ENCODE measurements at places on chromosomes 1 and 21. TPM values are rescaled to one million over a fixed set of nuclear protein-coding genes. Genes with fewer than 3 reads are reported as not detected.

- H3K4me1 ChIP-seq, result peaks cover 19% of the 10 kb centered on the region
- H3K36me3 ChIP-seq, result peaks cover 5% of the 10 kb centered on the region
- no peak overlapping the region for H3K27ac ChIP-seq
- no peak for DNase-seq
- H3K27me3 ChIP-seq, result no peaks in the 10 kb centered on the region
- peak overlapping the region; percentile 46 for H3K4me3 ChIP-seq
These were observed 97.6 kb downstream of the NOS1AP start for GRCh38 chr1:162166917-162167615.

GRCh38 chr1:93079685-93080141, 630 bp downstream of the MTF2 start:
- peak overlapping the region; percentile 99 for H3K27ac ChIP-seq
- peaks cover 3% of the 10 kb centered on the region for H3K4me1 ChIP-seq
- H3K4me3 ChIP-seq, result peak overlapping the region; percentile 99

GRCh38 chr1:156368889-156369684, at the start of gene RHBG:
TSS of gene RHBG (plus strand) at chr1:156369211. CDS start at chr1:156369250, 39 bp downstream.
- no peaks in the 10 kb centered on the region for H3K36me3 ChIP-seq
- DNase-seq, result peak; percentile 59
- peaks cover 7% of the 10 kb centered on the region for H3K27me3 ChIP-seq
- H3K4me1 ChIP-seq, result peaks cover 3% of the 10 kb centered on the region

DNA sequence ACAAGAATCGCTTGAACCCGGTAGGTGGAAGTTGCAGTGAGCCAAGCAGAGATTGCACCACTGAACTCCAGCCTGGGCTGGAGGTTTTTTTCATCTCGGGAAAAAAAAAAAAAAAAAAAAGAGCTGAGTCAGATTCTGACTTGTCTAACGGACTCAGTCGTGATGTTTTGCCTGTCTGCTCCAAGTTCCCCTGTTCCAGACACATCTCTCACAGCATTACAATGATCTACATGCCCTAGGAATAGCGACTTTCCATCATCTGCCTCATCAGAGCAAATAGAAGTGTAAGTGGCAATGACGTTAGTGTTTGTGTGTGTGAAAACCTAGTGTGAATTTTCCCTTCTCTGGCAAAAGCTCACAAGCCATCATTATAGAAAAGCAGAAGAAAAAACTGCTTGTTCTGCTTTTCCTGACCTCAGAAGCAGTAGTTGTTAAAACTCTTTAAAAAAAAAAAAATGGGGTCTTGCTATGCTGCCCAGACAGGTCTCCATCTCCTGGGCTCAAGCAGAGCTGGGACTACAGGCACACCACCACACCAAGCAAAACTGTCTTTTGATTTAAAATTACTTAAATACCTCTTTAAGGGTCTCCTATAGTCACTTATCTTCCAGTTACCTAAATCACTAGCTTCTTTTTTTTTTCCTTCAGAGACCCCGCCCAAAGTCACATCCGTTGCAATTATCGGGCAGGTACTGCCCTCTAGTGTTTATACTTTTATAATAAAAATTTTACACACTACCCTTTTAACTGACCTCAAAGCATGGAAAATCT, 37.3 kb downstream of the PLEKHO1 start:
- no peak overlapping the region for H3K27ac ChIP-seq
- peaks cover 4% of the 10 kb centered on the region for H3K36me3 ChIP-seq
- no peak overlapping the region for H3K4me3 ChIP-seq
- H3K27me3 ChIP-seq, result no peaks in the 10 kb centered on the region
- peaks cover 1% of the 10 kb centered on the region for H3K4me1 ChIP-seq

DNA sequence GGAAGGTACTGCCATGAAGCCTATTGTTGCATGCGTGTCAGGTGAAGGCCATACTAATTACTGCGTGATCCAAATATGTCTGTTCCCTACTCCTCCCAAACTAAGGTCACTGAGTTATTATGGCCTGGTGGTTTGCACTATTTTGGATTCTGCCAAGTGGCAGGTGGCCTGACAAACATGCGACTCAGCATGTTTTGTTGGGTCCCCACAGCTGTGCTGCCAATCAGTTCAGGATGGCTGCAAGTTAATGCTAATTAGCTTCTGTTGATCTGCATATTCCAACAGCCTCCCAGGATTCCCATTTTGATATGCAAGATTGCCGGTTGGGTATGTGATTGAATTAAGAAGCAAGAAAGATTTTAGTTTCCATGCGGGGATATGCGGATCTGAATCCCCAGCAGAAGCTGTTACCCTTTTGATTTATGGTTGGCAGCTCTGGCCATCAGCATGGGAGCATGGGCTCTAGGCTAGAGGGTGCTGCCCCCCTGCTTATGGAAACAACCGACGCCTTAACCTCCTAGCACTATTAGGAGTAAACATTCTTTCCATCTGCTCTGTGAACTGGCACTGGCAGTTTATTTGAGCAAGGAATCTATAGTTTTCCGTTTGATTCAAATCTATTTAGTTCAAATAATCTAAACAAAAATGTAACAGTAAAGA, 429.8 kb upstream of the C1orf87 start:
- no peak overlapping the region for H3K27ac ChIP-seq
- H3K36me3 ChIP-seq, result no peaks in the 10 kb centered on the region
- DNase-seq, result no peak
- H3K27me3 ChIP-seq, result no peaks in the 10 kb centered on the region
- H3K4me3 ChIP-seq, result no peak overlapping the region

DNA sequence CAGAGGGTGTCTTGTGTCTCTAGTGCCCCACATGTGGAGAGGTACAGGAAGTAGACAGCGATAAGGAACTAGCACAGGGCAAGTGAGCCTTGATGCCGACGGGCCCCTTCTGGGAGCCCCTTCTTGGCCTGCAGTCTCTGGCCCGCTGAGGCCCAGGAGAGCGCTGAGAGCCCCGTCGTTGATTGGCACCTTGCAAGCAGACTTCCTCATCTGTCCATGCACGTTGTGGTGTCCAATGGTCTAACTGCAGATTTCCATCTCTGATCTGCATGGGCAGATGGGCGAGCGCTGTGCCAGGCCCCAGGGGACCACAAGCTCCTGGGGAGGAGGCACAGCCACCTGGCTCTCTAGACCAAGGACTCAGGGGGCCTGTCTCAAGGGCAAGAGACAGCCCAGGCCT, 32.4 kb downstream of the PLEKHA6 start:
- H3K27me3 ChIP-seq, result peaks cover 2% of the 10 kb centered on the region
- no peak for DNase-seq
- H3K36me3 ChIP-seq, result no peaks in the 10 kb centered on the region
- peak overlapping the region; percentile 38 for H3K27ac ChIP-seq

DNA sequence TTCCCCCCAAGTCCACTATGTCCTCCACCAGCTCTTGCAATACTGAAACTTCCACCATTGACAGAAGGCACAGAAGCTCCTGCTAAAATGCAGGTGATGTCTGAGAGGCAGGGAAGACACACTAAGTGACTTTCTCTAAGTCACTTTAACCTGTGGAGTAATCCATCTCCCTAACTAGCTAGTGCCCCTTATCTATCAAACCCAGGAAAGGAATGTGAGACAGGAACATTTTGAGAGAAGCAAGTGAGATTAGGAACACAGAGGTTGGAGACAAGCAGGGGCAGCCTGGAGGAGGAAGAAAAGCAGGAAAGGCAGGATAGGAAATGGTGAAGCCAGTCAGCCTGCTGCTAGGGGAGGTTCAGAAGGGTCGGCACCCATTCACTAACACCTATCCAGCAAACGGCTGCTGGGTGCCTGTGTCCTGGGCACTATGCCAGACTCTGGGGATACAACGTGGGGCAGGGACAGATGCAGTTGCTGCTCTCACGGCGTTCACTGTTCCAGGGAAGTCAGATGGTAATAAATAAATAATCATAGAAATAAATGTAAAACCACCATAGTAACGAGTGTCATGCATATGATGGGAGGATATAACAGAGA, 7.0 kb downstream of the GPA33 start:
- no peak overlapping the region for H3K27ac ChIP-seq
- H3K4me3 ChIP-seq, result no peak overlapping the region
- H3K4me1 ChIP-seq, result peaks cover 11% of the 10 kb centered on the region

DNA sequence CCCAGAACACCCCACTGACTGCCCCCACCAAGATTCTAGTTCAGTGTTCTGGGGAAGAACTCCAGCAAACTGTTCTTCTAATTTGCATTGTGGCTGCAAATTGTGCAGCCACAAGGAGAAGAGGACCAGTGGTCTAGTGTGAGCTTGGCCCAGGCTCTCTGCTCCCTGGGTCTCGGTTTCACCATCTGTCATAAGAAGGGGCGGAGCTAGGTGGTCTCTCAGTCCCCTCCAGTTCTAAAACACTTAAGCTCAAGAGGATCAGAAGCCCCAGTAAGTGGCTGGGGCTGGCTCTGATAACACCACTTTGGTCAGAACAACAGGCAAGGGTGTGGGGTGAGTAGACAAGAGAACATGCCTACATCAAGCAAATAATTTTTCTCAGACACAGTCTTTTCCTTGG, 99.9 kb downstream of the BEND5 start:
- no peak overlapping the region for H3K27ac ChIP-seq
- H3K4me3 ChIP-seq, result no peak overlapping the region
- DNase-seq, result no peak
- no peaks in the 10 kb centered on the region for H3K36me3 ChIP-seq

GRCh38 chr1:225974454-225974853, 24.7 kb downstream of the SDE2 start:
- no peak overlapping the region for H3K27ac ChIP-seq
- H3K4me1 ChIP-seq, result peaks cover 7% of the 10 kb centered on the region
- no peak for DNase-seq
- no peaks in the 10 kb centered on the region for H3K27me3 ChIP-seq
- H3K4me3 ChIP-seq, result no peak overlapping the region

- H3K4me1 ChIP-seq, result no peaks in the 10 kb centered on the region
- no peak overlapping the region for H3K4me3 ChIP-seq
- H3K27me3 ChIP-seq, result peaks cover 1% of the 10 kb centered on the region
- DNase-seq, result no peak
These were observed 26.6 kb upstream of the DNM3 start for GRCh38 chr1:171814692-171815091.

- H3K27ac ChIP-seq, result no peak overlapping the region
- no peaks in the 10 kb centered on the region for H3K36me3 ChIP-seq
- no peak for DNase-seq
- H3K4me3 ChIP-seq, result no peak overlapping the region
- no peaks in the 10 kb centered on the region for H3K4me1 ChIP-seq
These were observed 77.8 kb downstream of the TM2D1 start for GRCh38 chr1:61647142-61647541.

- H3K27me3 ChIP-seq, result peaks cover 21% of the 10 kb centered on the region
- H3K4me3 ChIP-seq, result no peak overlapping the region
- H3K4me1 ChIP-seq, result peaks cover 37% of the 10 kb centered on the region
- H3K27ac ChIP-seq, result no peak overlapping the region
- DNase-seq, result no peak
These were observed 10.4 kb downstream of the BCAN start for GRCh38 chr1:156652131-156652991.

DNA sequence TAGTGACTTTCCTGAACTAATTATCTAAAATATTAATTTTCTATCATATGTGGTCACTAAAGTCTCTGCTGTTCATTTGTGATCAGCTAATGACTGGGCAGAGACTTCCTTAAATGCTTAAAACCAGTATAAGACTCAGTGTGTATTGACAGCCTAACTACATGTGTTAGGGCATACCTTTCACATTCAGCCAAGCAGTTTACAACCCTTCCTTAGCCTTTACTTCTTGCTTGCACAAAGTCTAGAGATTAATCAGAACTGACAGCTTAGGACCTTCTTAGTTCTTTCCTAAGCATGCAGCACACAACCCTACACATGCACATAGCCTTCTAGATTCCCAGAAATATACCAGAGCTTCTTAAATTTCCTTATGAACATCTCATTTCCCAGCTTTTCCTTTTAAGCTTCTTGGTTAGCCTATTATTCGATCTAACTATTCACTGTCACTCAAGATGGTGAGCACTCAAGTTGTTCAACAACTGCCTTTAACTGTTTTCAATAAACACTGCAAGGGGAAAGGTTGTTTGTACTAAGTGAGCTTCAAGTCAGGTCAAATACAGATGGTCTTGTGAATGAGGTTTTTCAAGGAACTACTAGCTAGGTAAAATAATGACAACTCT, 13.4 kb downstream of the EYA3 start:
- no peaks in the 10 kb centered on the region for H3K4me1 ChIP-seq
- DNase-seq, result no peak
- no peaks in the 10 kb centered on the region for H3K36me3 ChIP-seq
- no peaks in the 10 kb centered on the region for H3K27me3 ChIP-seq

- no peak overlapping the region for H3K4me3 ChIP-seq
- H3K36me3 ChIP-seq, result peaks cover 11% of the 10 kb centered on the region
- H3K4me1 ChIP-seq, result peaks cover 11% of the 10 kb centered on the region
- no peak overlapping the region for H3K27ac ChIP-seq
These were observed 19.8 kb downstream of the SERINC2 start for GRCh38 chr1:31432592-31433395.

DNA sequence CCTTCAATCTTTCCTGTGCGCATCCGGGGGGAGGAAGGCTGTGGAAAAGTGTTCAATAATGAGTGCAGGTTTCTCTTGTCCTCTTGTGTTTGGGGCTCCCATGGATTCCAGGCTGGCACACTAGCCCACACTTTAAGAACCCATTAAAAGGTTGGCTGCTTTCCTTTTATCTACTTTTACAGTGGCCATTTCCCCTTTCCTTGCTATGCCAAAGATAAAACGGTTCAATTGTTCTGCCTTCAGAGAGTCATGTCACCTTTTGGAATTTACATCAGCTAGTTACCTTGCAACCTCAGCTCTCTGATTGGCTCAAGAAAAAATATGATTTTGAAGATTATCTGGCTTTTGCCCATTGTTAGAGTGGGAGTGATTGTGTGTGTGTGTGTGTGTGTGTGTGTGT, 182.3 kb downstream of the SDCCAG8 start:
- no peak overlapping the region for H3K27ac ChIP-seq
- no peak overlapping the region for H3K4me3 ChIP-seq
- H3K27me3 ChIP-seq, result peaks cover 2% of the 10 kb centered on the region
- H3K36me3 ChIP-seq, result no peaks in the 10 kb centered on the region

GRCh38 chr21:39681257-39681656, 63.7 kb upstream of the IGSF5 start:
- no peak for DNase-seq
- H3K4me1 ChIP-seq, result peaks cover under 1% of the 10 kb centered on the region
- H3K36me3 ChIP-seq, result no peaks in the 10 kb centered on the region
- H3K4me3 ChIP-seq, result no peak overlapping the region
- no peaks in the 10 kb centered on the region for H3K27me3 ChIP-seq

GRCh38 chr1:229751610-229752009, 125.6 kb downstream of the URB2 start:
- peaks cover 2% of the 10 kb centered on the region for H3K4me1 ChIP-seq
- H3K27me3 ChIP-seq, result no peaks in the 10 kb centered on the region
- H3K4me3 ChIP-seq, result no peak overlapping the region
- peaks cover 1% of the 10 kb centered on the region for H3K36me3 ChIP-seq
- no peak for DNase-seq

PLA2G2F gene
- not detected for total RNA-seq

AADACL4 gene
- not detected for total RNA-seq

MAP10 gene
- total RNA-seq, result 3.6 TPM

SPRR1A gene
- total RNA-seq, result not detected

TMCC2 gene
- 80.1 TPM for total RNA-seq

GSTM5 gene
- total RNA-seq, result 0.20 TPM

HFM1 gene
- total RNA-seq, result 10.2 TPM

CELA3A gene
- not detected for total RNA-seq

RCAN1 gene
- 17.7 TPM for total RNA-seq

MPL gene
- total RNA-seq, result not detected

SH2D2A gene
- total RNA-seq, result 0.86 TPM

S100A8 gene
- total RNA-seq, result not detected

S100A12 gene
- not detected for total RNA-seq

Measured in glutamatergic neuron (in vitro differentiated cells).